T-helper 17 cell (primary cell): ENCODE measurements at places on chromosomes 16 and 17. TPM values are rescaled to one million over a fixed set of nuclear protein-coding genes. Genes with fewer than 3 reads are reported as not detected.

Gene TLCD3B
- total RNA-seq: not detected

Gene PRR15L
- total RNA-seq: not detected

Gene SLC13A2
- not detected for total RNA-seq

Gene GOSR1
- total RNA-seq: 51.1 TPM

Gene CACNA1G
- 0.18 TPM for total RNA-seq

Gene CA10
- 0.15 TPM for total RNA-seq

Gene ICAM2
- 113 TPM for total RNA-seq

Gene HS3ST3A1
- total RNA-seq: not detected

Gene SEPTIN1
- 220 TPM for total RNA-seq

Gene CLEC10A
- 7.1 TPM for total RNA-seq

Gene THAP11
- total RNA-seq: 33.1 TPM

Gene AIPL1
- total RNA-seq: not detected

Gene NFATC2IP
- 70.9 TPM for total RNA-seq

Gene NUPR1
- total RNA-seq: 0.13 TPM

Gene KRT33B
- total RNA-seq: not detected

Gene BORCS6
- total RNA-seq: 8.7 TPM

Gene CTRB1
- not detected for total RNA-seq

Gene INCA1
- total RNA-seq: not detected

Gene KRT23
- total RNA-seq: not detected

Gene MT1M
- total RNA-seq: not detected

Gene FBXO39
- 0.17 TPM for total RNA-seq

Gene CD19
- not detected for total RNA-seq

Gene BAIAP3
- 11.8 TPM for total RNA-seq

Gene FOXO3B
- total RNA-seq: 4.6 TPM

Gene LRRC36
- not detected for total RNA-seq

Gene NXPH3
- total RNA-seq: not detected

Gene CACNG3
- not detected for total RNA-seq

Gene ARHGAP44
- not detected for total RNA-seq

Gene KRTAP2-3
- not detected for total RNA-seq

Gene SPIRE2
- total RNA-seq: 3.3 TPM

Gene SCO1
- 17.7 TPM for total RNA-seq
